Regular cardiac myocyte (primary cell): ENCODE measurements at places on chromosomes 6 and 20. TPM values are rescaled to one million over a fixed set of nuclear protein-coding genes. Genes with fewer than 3 reads are reported as not detected.

Gene PTK6
- total RNA-seq, result under 0.01 TPM in 1 of 2 replicates, not detected in the other

Gene HRH3
- total RNA-seq, result not detected in 2 replicates

Gene PEX6
- 25.9 and 46.8 TPM in 2 replicates for total RNA-seq

Gene OTOR
- total RNA-seq, result not detected in 2 replicates

Gene IL17F
- total RNA-seq, result not detected in 2 replicates

Gene PABPC1L
- total RNA-seq, result 8.6 and 8.7 TPM in 2 replicates

Gene CST7
- total RNA-seq, result not detected in 2 replicates

Gene FILIP1
- 0.58 and 2.5 TPM in 2 replicates for total RNA-seq

Gene MLN
- total RNA-seq, result not detected in 2 replicates

Gene IP6K3
- total RNA-seq, result under 0.01 and 0.28 TPM in 2 replicates

Gene ZC2HC1B
- total RNA-seq, result not detected in 2 replicates

Gene EPPIN
- total RNA-seq, result not detected in 2 replicates

Gene ETV7
- total RNA-seq, result 0.38 and 2.0 TPM in 2 replicates

Gene CSE1L
- total RNA-seq, result 69.9 and 141 TPM in 2 replicates

Gene CST1
- 13.2 and 29.3 TPM in 2 replicates for total RNA-seq

Gene C6orf52
- 0.56 TPM in 1 of 2 replicates, not detected in the other for total RNA-seq

Gene GSTA1
- total RNA-seq, result not detected in 2 replicates

Gene SAPCD1
- total RNA-seq, result 0.19 and 0.85 TPM in 2 replicates

Gene CRYBG1
- total RNA-seq, result 1.7 and 7.1 TPM in 2 replicates

Gene CST2
- 6.9 and 38.1 TPM in 2 replicates for total RNA-seq

Gene ANKEF1
- 0.96 and 2.3 TPM in 2 replicates for total RNA-seq

Gene CD83
- 0.38 and 3.1 TPM in 2 replicates for total RNA-seq
